T-helper 2 cell (primary cell): ENCODE measurements at places on chromosomes 5 and 9.

GRCh38 chr5:5537426-5537825, 114.9 kb downstream of the ICE1 start:
- DNase-seq, result no peak

- no peak for DNase-seq
These were observed 24.2 kb downstream of the P4HA2 start for GRCh38 chr5:132203464-132203818.

GRCh38 chr9:75903785-75904360, 13.4 kb downstream of the PCSK5 start:
- no peak for DNase-seq

- no peak for DNase-seq
These were observed 4.0 kb upstream of the GPSM1 start for GRCh38 chr9:136323371-136323789.

GRCh38 chr9:14554886-14555285, 138.3 kb downstream of the ZDHHC21 start:
- no peak for DNase-seq

GRCh38 chr5:130666462-130666861, 498.6 kb downstream of the HINT1 start:
- no peak for DNase-seq

GRCh38 chr5:87307796-87308423, 40.2 kb downstream of the RASA1 start:
- no peak for DNase-seq

DNA sequence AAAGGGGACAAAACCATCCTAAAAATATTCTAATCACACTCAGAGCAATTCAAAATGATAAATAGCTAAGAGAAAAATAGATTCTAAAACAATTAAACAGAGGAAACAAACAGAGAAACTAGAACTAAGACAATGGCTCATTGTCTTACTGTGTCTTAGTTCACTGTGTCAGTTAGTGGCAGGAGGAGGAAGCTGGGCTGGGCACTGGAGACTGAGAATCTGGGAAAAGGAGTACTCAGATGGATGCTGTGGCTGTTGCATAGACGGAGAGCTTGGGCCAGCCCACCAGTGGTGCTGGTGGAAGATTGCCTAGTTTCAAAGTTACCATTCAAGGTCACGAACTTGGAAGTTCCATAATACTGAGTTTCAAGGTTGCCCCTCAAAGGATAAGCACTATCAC, 94.7 kb upstream of the IFNK start:
- no peak for DNase-seq

- DNase-seq, result no peak
These were observed 1137.4 kb upstream of the CDH18 start for GRCh38 chr5:21125238-21125983.

DNA sequence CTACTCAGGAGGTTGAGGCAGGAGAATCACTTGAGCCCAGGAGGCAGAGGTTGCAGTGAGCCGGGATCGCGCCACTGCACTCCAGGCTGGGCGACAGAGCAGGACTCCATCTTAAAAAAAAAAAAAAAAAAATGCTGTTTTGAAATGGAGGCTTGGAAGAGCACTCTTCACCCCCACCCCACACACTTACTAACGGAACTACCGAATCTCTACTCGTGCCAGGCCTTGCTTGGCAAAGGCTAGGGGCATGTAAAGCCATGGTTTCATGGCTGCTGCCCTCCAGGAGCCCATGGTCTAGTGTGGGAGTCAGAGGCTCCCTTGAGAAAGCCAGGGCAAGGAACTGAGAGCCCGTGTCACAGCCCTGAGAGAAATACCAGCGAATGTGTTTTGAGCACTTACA, 21.3 kb downstream of the PCDHGC5 start:
- DNase-seq, result no peak

- DNase-seq, result no peak
These were observed 51.7 kb downstream of the ZNF366 start for GRCh38 chr5:72455476-72455875.

DNA sequence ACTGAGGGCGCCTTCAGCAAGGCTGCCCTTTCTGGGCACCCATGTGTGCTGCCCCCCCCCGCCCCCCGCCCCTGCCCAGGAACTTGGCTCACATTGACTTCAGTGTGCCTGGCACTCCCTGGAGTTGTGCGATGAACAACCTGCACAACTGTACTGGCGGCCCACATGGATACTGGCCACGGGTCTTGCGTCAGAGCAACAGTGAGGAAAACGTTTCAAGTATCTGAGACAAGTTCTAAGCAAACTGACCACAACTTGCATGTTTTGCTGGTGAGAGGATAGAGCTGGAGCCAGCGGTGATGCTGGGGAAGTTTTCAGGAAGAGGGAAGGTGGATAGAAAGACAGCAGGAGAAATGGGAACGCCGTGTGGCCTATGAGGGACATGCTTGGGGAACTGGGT, 45.4 kb downstream of the HABP4 start:
- no peak for DNase-seq

DNA sequence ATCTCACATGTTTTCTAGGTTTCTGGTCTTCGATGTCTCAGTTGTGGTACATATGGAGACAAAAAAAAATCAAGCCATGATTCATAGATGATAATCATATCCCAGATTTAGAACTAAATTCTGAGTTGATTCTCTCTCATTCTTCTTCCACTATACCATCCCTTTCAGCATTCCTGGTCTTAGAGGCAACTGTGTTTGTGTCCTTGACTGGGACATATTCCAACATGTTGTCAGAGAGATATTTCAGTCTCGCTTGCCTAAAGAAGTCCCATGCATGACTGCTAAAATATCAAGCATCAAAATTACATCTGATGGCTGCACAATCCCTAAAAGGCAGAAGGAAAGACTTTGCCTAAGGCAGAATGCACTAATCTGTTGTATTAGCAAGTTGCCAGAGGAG, 236.6 kb downstream of the PSAT1 start:
- no peak for DNase-seq

DNA sequence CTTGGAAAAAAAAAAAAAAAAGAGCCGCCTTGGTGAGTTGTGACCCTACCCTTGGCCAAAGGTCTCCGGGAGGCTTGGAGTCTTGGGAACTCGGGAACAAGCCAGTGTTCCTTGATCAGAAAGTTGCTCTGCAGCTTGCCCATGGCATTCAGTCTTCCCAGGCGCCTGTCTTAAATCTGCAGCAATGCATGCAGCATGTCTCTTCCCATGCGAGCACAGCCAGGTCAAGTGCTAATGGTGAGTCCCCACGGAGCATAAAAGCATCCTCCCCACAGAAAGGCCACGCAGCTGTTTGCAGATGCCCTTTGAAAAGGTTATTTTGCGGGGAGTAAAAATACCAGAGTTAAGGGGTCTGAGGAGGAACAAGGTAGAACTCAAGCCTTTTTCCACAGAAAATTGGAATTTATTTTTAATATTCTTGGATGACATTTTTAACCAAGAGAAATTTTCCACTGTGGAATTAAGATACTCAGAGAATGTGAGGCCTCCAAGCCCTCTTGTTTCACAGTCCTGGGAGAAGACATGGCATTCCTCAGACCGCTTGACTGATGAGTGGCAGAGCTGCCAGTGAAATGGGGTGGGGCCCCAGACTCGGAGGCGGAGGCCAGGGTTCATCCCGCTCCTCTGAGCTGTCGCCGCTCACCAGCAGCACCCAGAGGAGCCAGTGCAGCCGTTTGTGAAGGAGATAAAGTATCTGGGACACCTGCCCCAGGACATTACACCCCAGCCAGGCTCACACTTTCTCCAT, 81.6 kb downstream of the CYFIP2 start:
- DNase-seq, result no peak

- DNase-seq, result no peak
These were observed 41.9 kb upstream of the TNFAIP8 start for GRCh38 chr5:119313658-119314605.

GRCh38 chr5:3010301-3010952, 258.9 kb upstream of the IRX2 start:
- DNase-seq, result no peak

DNA sequence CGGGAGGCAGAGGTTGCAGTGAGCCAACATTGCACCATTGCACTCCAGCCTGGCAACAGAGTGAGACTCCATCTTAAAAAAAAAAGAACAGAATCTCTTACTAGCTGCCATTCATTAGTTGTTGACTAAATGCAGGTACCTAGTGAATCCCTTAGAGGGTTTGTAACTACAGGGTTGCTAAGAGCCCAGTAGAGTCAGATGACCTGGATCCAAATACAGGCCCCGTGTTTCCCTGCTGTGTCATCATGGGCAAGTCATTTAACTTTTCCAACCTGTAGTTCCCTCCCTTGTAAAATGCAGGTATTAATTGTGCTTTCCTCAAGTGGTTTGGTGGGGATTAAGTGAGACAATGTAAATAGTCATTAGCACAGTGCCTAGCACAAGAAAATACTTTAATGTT, 32.8 kb downstream of the PLAC8L1 start:
- no peak for DNase-seq

GRCh38 chr5:83440826-83441225, 30.7 kb upstream of the VCAN start:
- DNase-seq, result no peak

DNA sequence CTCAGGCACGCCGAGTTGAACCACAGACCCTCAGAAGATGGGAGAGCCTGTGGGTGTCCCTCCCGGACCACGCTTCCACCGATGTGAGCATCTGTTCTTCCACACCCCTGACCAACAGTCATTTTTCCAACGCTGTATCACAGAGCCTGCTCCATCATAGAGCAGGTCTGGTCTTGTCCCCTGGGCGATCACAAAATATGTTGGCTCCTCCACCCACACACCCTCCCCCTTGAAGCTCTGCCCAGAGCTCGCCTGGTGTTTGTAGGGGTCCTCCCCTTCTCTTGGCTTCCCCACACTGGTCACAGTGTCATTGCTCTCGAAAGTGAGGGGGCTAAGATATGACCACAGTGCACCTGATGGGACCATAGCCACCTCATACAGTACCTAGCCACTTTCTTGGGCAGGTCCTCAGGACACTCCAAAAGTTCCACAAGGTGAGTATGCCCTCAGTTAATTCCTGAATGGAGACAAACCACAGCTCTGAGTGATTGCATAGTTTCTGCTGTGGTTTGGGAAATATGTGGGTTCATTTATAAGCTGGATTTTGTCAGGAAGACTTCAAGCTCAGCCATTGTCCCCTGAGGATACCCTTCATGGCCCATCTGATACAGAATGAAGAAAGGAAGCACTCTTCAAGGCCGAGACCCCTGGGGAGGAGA, 3.5 kb upstream of the ZNF618 start:
- no peak for DNase-seq

- DNase-seq, result no peak
These were observed 11.8 kb downstream of the ACSL6 start for GRCh38 chr5:131999441-132000240.

DNA sequence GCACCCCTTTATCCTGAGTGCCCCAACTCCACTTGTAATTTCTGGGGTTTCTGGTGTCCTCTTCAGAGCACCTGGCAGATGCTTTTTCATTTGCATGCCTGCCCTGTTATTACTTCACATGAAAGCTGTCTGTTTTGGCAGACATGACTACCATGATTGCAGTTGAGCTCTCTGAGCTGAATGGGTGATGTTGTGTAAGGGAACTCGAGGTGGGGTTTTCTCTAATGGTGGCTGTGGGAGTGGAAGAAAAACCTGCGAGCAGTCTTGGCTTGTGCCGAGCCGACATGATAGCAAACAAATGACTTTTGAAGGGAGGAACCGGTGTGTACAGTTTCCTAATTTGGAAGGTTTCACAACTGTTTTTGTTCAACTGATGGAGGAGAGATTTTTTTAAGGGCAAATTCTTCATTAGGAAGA, 196.2 kb downstream of the AOPEP start:
- DNase-seq, result no peak

DNA sequence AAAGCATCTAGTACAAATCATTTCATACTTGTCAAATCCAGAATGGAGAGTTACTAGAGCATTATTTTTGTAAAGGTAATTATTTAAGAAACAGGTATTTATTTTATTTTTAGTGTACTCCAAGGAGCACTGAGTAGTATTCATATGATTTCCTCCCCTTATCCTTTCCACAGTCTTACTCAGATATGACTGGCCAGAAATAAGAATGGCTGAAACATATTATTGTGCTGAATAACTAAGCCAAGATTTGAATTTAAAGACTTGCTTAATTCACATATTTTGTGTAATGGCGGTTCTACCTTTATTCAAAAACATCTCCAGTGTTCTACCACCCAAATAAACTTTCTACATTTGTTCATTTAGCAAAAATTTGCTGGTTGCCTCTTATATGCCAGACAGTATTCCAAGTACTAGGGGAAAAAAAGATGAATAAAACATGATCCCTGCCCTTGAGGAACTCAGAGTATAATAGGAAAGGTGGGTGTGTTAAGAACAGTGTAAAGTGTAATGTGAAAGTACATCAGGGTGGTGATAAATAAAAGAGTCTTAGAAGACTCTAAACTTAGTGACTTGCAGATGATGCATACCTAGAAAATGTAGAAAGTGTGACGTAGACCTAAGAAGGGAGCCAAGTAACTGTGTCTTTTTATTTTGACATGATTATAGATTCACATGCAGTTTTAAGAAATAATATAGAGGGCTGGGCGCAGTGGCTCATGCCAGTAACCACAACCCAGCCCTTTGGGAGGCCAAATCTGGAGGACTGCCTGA, 110.4 kb upstream of the GRHPR start:
- no peak for DNase-seq

- no peak for DNase-seq
These were observed 34.3 kb upstream of the CAST start for GRCh38 chr5:96627792-96628398.

DNA sequence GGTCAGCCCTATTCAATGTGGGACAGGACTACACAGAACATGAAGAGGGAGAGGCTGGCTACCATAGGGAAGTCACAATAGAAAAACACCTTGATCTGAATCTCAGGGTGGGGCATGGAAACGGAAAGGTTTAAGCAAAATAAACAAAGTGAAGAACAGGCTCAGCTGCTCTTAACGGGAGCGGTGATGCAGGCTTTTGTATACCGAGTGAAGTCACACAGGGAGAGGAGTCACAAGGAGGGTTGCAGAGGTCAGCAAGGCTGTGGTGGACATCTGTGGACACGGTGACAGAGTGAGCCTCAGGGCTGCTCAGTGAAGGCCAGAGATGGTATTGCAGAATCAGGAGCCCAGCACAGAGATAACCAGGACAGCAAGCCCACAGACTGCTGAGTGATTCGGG, 30.6 kb upstream of the SEMA4D start:
- no peak for DNase-seq

- no peak for DNase-seq
These were observed 394.2 kb downstream of the MLLT3 start for GRCh38 chr9:20228096-20228495.

GRCh38 chr5:55226027-55226933, 835 bp downstream of the MCIDAS start:
- DNase-seq, result no peak

DNA sequence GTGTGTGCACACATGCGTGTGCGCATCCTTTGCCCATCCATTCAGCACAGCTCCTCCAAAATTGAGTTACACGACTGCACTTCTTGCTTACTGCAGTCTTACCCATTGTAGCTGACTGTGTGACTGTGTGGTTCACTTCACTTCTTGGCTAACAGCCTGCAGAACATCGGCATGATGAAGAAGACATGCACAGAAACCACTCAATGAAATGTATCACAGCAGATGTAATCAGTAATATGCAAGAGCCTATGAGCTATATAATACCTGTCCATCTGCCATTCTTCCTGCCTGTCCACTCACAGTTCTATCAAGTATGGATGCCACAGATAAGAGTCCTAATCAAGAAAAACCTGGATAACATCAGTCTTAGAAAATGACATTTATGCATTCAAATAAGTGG, 83.9 kb downstream of the TRPM3 start:
- no peak for DNase-seq

- no peak for DNase-seq
These were observed 12.7 kb downstream of the FEM1C start for GRCh38 chr5:115531787-115532367.
